ENCODE measurements at places on chromosomes 7 and 10. TPM values are rescaled to one million over a fixed set of nuclear protein-coding genes. Genes with fewer than 3 reads are reported as not detected.

Gene NODAL
- total RNA-seq: not detected

Gene TRIM73
- 1.3 TPM for total RNA-seq

Gene CTAGE8
- not detected for total RNA-seq

Gene AKR1B1
- total RNA-seq: 94.3 TPM

Gene ASZ1
- total RNA-seq: not detected

Gene DPP6
- not detected for total RNA-seq

Gene SPDYE5
- total RNA-seq: 0.12 TPM

Gene H2BK1
- total RNA-seq: not detected

Gene AASS
- total RNA-seq: 23.1 TPM

Gene GHITM
- total RNA-seq: 134 TPM

Gene MAT1A
- total RNA-seq: not detected

Gene KIAA1549
- total RNA-seq: 0.35 TPM

Gene LBX1
- not detected for total RNA-seq

Gene SEMA3C
- total RNA-seq: 216 TPM

Gene IFIT1B
- total RNA-seq: not detected

Gene CYP2C8
- total RNA-seq: not detected

Gene PRTFDC1
- 12.6 TPM for total RNA-seq

Gene SPDYE18
- total RNA-seq: 0.08 TPM

Gene MYH16
- 0.08 TPM for total RNA-seq

Gene ATOH7
- not detected for total RNA-seq

Gene OR2A42
- not detected for total RNA-seq

Gene OPN1SW
- total RNA-seq: not detected

Gene NUDT1
- total RNA-seq: 32.7 TPM

Gene NPSR1
- not detected for total RNA-seq

Gene SDK1
- under 0.01 TPM for total RNA-seq

Gene LRIT1
- not detected for total RNA-seq

Gene WNT8B
- total RNA-seq: not detected

Gene TCERG1L
- not detected for total RNA-seq

Gene LLCFC1
- total RNA-seq: not detected

Gene PIK3CG
- not detected for total RNA-seq

Gene KAZALD1
- total RNA-seq: 25.4 TPM

Gene MMP21
- total RNA-seq: 0.30 TPM

Gene TMEM270
- not detected for total RNA-seq

Gene ASB10
- total RNA-seq: not detected

Gene ABCC2
- total RNA-seq: 0.15 TPM

Gene PITX3
- total RNA-seq: not detected

Gene PPP1R17
- total RNA-seq: not detected

Gene MLXIPL
- total RNA-seq: not detected

Gene UFSP1
- 1.2 TPM for total RNA-seq

Gene CACNB2
- 2.7 TPM for total RNA-seq

Gene CREB3L2
- 48.6 TPM for total RNA-seq

Gene ERVW-1
- total RNA-seq: not detected

Gene UCMA
- not detected for total RNA-seq

Gene SYT15B
- not detected for total RNA-seq

Gene JAKMIP3
- 0.08 TPM for total RNA-seq

Gene CUZD1
- 0.30 TPM for total RNA-seq

Gene SPDYE16
- 0.12 TPM for total RNA-seq

Gene ACTR3C
- 0.15 TPM for total RNA-seq

Gene PNLIPRP3
- not detected for total RNA-seq

Gene GRM3
- total RNA-seq: not detected

Gene WDR86
- 1.1 TPM for total RNA-seq

Gene ZNF212
- total RNA-seq: 4.0 TPM

Gene CTTNBP2
- total RNA-seq: 0.12 TPM

Gene OR2A5
- not detected for total RNA-seq

Gene ANKRD7
- 0.23 TPM for total RNA-seq

Gene MYL10
- total RNA-seq: not detected
